Activated CD8-positive, alpha-beta memory T cell treated with anti-CD3 and anti-CD28 coated beads, Interleukin-2, amount 50 U/mL, for 48 hours (primary cell): ENCODE measurements at places on chromosomes 13 and 19.

DNA sequence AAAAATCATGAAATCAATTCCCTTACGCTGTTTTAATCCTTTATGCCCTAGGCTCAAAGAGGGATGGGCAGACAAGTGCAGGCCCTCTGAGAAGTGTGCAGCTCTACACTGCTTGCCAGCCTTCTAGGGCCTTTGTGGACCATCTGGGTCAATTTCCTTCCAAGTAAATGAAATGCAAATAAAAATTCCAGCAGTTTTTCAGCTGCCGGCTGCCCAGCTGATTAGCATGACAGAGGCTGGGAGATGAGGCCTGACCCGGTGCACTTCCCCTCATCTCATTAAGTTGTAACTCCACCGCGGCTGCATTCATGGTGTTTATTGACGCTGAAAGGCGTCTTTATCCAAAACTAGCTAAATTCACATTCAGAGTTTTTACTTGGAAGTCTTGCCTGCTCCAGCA, 47.5 kb upstream of the GSX1 start:
- no peak for DNase-seq

DNA sequence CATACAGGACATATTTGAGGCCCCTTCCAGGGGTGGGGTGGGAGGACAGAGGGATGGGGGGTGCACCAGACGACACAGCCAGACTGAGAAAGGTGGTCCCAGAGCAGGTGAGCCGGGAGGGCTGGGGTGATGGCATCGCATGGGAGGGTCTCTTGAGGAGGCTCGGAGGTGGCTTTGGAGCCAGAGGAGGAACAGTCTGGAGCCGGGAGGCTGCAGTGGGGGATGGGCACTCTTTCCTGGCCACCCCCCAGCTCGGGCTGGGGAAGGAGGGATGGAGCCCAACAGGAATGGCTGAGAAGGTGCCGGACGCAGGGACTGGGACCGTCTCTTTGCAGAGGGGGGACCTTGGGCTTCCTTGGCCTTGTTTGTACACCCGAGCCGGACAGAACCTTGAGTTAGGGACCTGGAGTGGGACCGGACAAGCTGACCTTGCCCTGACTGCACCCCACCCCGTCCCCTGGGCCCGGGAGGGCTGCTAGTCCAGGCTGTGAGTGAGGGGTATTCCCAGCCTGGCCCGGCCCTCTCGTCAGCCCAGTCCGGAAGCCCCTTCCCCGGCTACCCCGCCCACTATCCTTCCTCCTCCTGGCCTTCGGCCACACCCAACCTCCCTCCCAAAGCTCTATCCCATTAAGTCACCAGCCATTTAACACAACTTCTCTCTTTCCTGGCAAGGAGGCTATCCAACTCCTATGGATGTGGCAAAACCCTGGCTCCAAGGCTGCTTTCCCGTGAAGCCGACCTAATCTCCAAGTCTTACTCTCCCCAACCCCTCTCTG, 816 bp upstream of the TBXA2R start:
- no peak for DNase-seq

- no peak for DNase-seq
Observed at GRCh38 chr19:33085570-33086128, 4.7 kb downstream of the GPATCH1 start.

DNA sequence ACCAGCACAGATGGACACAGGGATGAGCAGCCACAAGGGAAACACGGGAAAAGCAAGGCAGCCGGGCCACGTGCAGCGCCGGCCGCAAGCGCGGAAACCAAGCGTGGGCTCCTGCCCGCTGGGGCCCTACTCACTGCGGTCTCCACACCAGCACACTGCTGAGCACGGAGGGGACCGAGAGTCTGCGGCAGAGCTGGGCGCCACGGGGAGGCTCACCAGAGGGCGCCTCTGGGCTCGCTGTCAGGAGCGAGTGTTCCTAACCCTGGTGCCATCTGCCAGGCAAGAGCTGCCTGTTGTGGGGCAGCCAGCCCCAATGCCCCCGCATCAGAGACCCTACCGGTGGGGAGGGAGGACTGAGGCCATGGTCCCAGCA, 26.5 kb downstream of the MPND start:
- peak; percentile 88 for DNase-seq

DNA sequence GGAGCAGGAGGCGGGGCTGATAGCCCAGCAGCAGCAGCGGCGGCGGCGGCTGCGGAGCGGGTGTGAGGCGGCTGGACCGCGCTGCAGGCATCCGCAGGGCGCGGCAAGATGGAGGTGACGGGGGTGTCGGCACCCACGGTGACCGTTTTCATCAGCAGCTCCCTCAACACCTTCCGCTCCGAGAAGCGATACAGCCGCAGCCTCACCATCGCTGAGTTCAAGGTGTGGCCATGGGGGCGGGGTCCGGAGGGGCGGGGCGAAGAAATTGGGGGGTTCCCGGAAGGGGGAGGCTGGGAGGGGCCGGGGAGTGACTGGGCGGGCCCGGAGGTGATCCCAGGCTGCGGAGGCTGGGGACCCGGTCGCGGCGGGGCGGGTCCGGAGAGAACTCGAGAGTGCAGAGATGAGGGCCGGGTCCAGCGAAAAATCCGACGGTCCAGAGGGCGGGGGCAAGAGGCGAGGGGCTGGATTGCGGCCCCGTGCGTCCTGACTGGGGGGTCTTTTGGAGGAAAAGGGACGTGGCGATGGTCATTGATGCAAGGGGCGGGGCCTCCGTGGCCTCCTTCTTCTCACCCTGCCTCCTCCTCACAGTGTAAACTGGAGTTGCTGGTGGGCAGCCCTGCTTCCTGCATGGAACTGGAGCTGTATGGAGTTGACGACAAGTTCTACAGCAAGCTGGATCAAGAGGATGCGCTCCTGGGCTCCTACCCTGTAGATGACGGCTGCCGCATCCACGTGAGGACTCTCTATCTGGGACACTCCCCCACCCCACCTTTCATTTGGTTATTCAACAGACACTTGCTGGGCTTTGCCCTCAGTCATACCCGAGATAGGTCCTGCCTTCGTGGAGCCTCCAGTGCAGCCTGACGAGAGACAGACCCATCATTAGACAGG, at the start of gene TBCB:
Gene TBCB (plus strand): TSS at position 16 of the 891 bp plus-strand sequence. CDS start 93 bp downstream, at position 109.
- peak; percentile 93 for DNase-seq

GRCh38 chr13:93963266-93964145, 516.0 kb downstream of the DCT start:
- no peak for DNase-seq

GRCh38 chr13:40764587-40765403, 6.2 kb downstream of the MRPS31 start:
- no peak for DNase-seq

GRCh38 chr19:290372-291005, 714 bp downstream of the PLPP2 start:
- DNase-seq, result no peak

GRCh38 chr19:49718991-49719390, 28.1 kb downstream of the CPT1C start:
- DNase-seq, result no peak

GRCh38 chr13:73000027-73000674, 58.7 kb upstream of the KLF5 start:
- no peak for DNase-seq

- no peak for DNase-seq
Observed at GRCh38 chr13:76425935-76426334, 460.3 kb downstream of the KCTD12 start.

- DNase-seq, result no peak
Observed at GRCh38 chr19:36837176-36837905, 846 bp downstream of the ZNF790 start.

DNA sequence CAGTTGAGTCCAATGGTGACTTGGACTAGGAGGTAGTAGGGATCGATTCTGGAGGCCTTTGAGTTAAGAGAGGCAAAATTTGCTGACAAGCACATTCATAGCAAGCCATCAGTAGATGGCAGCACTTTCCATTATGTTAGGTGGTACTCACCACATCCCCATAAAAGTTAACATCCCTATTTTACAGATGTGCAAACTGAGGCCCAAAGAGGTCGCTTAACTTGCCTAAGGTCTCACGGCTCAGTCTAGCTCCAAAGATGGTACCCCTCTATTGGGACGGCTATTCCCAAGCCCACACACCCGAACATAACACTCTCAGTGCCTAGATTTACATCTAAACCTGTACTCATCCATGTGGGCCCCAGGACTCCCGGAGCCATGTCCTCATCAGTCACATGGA, 21.5 kb upstream of the FOSB start:
- no peak for DNase-seq

- DNase-seq, result no peak
Observed at GRCh38 chr13:27338816-27339215, 68.2 kb downstream of the RASL11A start.

DNA sequence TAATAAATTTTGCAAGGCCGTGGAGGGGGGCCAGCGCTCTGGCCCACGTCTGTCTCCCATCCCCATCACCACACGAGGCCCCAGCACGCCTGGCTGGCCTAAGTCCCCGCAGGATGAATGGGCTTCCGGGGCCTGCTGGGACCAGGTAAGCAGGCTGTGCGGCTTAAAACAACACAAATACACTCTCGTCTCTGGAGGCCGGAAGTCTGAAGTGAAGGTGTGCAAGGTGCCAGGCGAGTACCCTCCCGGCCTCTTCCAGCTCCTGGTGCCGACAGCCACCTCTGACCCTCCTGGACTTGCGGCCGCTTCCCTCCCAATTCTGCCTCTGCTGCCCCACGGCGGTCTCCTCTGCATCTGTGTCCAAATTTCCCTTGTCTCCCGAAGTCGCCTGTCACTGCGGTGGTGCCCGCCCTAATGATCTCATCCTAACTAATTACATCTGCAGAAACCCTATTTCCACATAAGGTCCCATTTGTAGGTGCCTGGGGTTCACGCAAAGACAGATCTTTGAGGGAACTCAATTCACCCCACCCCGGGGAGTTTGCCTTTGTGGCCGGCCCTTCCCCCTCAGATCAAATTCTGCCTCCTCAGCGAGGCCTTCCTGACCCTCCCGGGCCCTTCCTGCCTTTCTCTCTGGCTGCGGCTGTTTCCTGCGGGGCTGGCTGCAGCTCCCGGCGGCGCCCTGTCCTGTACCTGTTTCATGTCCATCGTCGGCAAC, 8.1 kb upstream of the PTBP1 start:
- DNase-seq, result no peak

GRCh38 chr13:36418022-36418805, 14.1 kb upstream of the CCNA1 start:
- no peak for DNase-seq

GRCh38 chr19:7199613-7200533, 94.3 kb downstream of the INSR start:
- no peak for DNase-seq

DNA sequence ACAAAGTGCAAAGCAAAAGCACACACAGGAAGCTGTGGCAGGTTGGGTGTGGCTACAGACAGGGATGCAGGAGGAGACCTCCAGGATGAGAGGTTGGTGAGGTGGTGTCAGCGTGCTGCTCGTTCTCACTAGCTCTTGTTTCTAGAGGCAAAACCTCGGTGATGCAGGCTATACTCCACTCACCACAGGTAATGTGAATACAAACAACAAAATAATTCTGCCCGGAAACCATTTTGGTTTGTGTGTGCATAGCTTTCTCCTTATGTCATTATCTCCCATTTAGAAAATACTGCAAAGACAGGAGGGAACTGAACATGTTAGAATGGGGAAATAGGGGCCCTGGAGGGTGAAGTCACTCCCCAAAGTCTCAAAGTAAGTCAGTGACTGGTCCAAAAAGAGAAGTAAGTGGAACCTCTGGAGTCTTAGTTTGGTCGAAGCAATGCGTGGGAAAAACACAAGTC, 9.4 kb downstream of the LCP1 start:
- no peak for DNase-seq

GRCh38 chr13:64767054-64767453, 2463.1 kb downstream of the PCDH9 start:
- no peak for DNase-seq

- peak; percentile 71 for DNase-seq
Observed at GRCh38 chr19:42325896-42326771, 699 bp downstream of the MEGF8 start.

DNA sequence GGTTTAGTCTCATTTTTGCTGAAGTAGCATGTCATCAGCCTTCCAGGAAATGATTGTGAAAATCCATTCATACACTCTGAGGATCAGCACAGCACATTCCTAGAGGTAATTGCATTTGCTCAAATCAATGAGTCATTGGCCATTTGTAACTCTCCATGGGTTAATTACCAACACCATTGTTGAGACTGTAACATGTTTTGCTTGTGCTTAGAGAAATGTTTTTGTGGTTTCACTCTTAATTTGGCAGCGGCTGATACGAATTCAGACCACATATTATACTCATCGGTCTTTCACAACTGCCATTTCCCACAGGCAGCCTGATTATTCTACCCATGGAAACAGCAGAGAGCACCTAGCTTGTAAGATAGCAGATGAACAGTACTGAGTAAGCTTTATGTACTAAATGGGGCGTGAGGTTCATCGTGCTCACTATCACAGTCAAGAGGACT, 110.3 kb downstream of the NHLRC3 start:
- no peak for DNase-seq

- DNase-seq, result no peak
Observed at GRCh38 chr19:54707962-54708361, 16.3 kb upstream of the KIR3DL3 start.

- DNase-seq, result no peak
Observed at GRCh38 chr19:41064974-41065569, 23.2 kb upstream of the CYP2A13 start.

DNA sequence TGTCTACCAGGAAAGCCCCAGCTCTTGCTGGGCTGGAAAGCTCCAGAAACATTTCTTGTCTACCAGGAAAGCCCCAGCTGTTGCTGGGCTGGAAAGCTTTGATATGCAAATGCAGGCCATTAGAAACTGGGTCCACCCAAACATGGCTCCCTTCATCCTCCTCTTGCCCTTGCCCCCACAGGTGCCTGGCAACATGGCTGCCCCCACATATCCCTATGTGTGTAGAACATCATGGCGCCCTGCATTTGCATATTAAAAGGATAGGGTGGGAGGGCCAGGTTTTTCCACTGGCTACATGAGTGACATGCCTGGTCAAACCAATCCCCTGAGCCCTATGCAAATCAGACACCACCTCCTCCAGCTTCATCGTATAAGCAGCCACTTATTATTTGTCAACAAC, 455.4 kb upstream of the ARGLU1 start:
- no peak for DNase-seq

- DNase-seq, result no peak
Observed at GRCh38 chr19:47601180-47601904, 7.6 kb upstream of the BICRA start.

- DNase-seq, result no peak
Observed at GRCh38 chr19:8468124-8468523, 23.3 kb downstream of the HNRNPM start.

- DNase-seq, result peak; percentile 92
Observed at GRCh38 chr19:18785179-18786124, 5.7 kb downstream of the COMP start.

GRCh38 chr13:25920277-25920676, 131.5 kb downstream of the SHISA2 start:
- no peak for DNase-seq

GRCh38 chr19:6849876-6850275, 37.5 kb upstream of the ADGRE1 start:
- DNase-seq, result no peak

- DNase-seq, result no peak
Observed at GRCh38 chr19:2374808-2375207, 14.7 kb downstream of the TMPRSS9 start.
